ENCODE measurements at places on chromosomes 2 and 18. TPM values are rescaled to one million over a fixed set of nuclear protein-coding genes. Genes with fewer than 3 reads are reported as not detected.

GRCh38 chr2:95044601-95045000 lies 19.1 kb downstream of the MAL start:
- DNase-seq: no peak

- peak; percentile 83 for DNase-seq
Observed at GRCh38 chr2:38155-38554, 8.2 kb downstream of the FAM110C start.

GRCh38 chr2:179447839-179448447 lies 183.3 kb upstream of the SESTD1 start:
- no peak for DNase-seq

DNA sequence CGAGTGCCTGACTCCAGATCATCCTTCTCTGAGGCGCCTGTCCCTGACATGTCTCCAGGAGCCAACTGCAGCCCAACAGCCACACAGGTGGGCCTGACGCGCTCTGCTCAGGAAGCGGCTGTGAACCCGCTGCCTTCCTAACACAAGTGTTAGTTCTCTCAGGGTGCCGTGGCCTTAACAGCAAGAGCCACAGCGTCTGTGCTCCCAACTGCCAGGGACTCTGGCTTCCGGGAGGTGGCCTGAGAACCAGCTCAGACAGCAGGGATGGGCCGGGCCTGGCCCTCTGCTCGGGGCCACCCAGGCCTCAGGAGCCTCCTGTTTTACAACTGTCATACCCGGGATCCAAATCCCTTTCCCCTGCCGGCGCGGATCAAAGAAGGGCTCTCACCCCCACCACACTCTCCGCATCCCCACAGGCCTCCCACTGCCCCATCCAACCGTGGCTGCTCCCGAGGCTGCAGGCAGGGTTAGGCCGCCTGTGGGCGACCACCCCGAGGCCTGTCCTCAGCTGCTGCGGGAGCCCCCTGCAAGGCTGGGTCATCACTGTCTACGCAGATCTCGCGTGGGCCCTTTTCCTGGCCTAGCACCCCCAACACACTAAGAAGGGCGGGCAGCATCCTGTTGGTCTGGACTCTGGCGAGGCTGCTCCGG lies 114.2 kb upstream of the ZNF236 start:
- no peak for DNase-seq

GRCh38 chr2:162478721-162479129 lies 134.8 kb downstream of the GCA start:
- DNase-seq: peak; percentile 75

GRCh38 chr2:239394346-239394945 lies 6.4 kb downstream of the HDAC4 start:
- no peak for DNase-seq

GRCh38 chr18:48600456-48601090 lies 61.7 kb downstream of the CTIF start:
- no peak for DNase-seq

- DNase-seq: peak; percentile 18
Observed at GRCh38 chr2:102619414-102620319, at the start of gene SLC9A2. Gene SLC9A2, plus strand, starts transcription at chr2:102619553. Its CDS starts 296 bp downstream, at chr2:102619849.

DNA sequence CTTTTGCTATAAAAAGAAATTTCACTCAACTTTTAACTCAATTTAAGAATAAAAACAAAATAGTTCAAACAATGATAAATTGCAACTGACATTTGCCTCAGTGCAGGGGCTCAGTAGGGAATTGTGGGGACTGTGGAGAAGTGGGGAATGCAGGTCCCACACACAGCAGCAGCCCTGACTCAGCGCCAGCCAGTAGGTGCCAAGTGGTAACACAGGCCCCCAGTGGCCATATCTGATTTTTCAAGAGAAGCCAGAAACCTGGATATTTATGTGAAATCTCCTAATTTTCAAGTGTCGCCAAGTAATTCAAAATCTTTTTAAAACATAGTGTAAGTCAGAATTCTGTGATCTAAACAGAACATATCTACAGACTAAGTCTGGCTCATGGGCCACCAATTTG lies 186.3 kb downstream of the EN1 start:
- no peak for DNase-seq

Gene PLEK
- total RNA-seq: not detected

Gene EFR3B
- total RNA-seq: 0.58 TPM

Gene MDH1B
- total RNA-seq: 0.48 TPM

Gene FAM161A
- 3.3 TPM for total RNA-seq

Gene CD8B2
- total RNA-seq: not detected

Gene ACTG2
- total RNA-seq: 0.21 TPM

Data from foreskin keratinocyte (primary cell).